ENCODE measurements at places on chromosomes 3 and 15.
A peak's percentile ranks its signal among the peaks of the same experiment; 100 is the strongest.

DNA sequence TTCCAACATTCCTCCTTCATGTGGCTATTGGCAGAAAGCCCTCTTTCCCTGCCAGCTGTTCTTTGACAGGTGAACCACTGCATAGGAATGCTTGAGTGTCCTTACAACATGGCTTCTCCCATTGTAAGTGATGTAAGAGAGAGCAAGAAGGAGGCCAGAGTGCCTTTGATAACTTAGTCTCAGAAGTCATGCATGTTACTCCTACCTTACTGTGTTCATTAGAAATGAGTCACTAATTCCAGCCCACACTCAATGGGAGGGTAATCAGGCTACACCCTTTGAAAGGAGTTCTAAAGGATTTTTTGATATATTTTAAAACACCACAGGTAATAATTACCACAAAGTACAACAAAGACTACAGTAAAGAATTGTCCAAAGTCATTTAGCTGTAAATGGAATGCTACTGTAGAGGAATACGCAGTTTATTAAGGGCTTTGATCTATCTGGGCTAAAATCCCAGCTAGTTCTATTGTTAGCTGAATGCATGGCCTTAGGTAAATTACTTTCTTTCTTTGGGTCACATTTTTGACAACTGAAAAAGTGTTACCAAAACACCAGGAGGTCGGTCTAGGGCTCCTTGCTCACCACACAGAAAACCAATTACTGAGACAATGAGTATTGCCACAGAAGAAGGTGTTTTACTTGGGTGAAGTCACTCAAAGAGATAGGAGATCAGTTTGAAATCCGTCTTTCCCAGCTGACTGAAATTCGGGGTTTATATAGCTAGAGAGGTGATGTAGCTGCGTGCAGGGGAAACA is 154.9 kb downstream of the GRM7 start:
- no peak for DNase-seq

DNA sequence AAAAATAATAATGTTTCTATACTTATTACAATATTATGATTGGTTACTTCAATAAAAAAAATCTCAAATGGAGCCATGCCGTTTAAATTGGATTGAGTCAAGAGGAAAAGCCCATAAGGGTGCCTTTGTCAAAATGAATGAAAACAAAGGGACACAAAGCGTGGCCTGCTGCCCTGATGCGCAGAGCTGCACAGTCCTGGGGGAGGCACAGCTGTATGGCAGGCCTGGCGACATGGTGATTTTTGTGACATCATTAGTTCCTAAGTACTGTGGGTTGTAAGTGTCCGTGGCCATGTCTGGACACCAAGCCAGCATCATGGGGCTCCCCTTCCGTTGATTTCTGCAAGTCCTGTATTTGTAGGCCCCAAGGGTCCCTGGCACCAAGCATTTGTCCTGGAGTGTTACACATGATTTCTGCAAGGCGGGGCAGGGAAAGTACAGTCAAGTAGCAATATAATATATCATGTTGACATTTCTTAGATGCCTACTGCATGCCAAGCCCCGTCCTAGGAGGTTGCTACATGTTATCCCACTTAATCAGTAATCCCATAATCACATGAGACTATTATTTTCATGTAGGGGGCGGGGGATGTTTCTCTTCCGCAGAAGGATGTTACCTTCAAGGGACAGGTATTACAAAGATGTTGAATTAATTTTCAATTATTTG is 59.7 kb downstream of the GHSR start:
- DNase-seq: no peak

DNA sequence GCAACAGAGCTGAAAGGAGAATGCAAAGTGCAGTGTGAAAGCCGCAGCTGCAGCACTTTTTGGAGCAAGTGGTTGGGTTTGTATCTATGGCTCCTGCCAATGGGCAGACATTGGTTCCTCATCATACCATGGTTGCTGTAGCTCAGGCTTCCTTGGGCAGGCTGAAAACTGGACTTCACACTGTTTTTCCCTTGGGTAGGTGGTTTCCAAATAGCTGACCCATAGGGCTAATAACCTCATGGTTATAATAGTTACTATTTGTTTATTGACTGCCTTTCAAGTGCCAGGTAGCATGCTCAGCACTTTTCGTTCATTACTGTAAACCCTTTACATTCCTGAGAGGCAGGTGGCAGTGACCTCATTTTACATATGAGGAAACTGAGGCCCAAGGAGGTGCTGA is 4.5 kb downstream of the CGNL1 start:
- DNase-seq: no peak

GRCh38 chr15:45023659-45024225 is 747 bp downstream of the SORD start:
- DNase-seq: no peak

- no peak for DNase-seq
Observed at GRCh38 chr15:90683371-90683770, 33.8 kb upstream of the BLM start.

GRCh38 chr3:129934234-129935123 is 40.0 kb upstream of the TRH start:
- DNase-seq: peak; percentile 8

DNA sequence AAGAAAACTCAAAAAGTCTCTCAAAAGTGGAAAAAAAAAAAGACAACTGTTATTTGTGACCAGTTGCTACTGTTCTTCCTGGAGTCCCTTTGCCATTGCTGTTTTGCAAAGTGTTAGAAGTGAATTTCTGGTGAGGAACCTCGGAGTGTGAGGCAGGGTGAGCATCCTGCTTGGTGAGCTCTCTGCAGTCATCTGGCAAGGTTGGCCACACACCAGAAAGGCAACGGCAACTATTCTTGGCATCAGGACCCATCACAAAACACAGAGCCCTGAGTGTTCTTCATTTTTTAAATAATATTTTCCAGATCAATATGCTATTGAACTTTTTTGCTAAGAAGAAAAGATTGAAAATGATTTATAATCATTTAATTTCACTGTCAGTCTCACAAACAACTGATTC is 60.7 kb downstream of the CGNL1 start:
- no peak for DNase-seq

DNA sequence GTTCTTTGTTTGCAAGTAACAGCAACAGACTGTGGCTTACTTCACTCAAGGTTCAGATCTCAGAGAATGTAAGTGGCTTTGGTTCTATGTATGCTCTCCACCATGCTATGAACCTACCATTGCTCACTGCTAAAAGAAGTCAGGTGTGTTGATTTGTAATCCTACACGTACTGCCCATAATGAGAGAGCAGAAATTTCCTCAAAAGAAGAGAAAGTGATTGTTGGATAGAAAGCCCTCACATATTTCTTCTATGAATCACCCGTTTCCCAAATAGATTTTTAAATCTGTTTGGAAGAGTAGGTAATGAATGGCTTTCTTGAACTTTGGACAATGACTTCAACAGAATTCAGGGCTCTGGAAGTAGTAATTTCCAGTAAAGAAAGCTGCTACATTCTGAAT is 565.4 kb downstream of the ROBO2 start:
- no peak for DNase-seq

DNA sequence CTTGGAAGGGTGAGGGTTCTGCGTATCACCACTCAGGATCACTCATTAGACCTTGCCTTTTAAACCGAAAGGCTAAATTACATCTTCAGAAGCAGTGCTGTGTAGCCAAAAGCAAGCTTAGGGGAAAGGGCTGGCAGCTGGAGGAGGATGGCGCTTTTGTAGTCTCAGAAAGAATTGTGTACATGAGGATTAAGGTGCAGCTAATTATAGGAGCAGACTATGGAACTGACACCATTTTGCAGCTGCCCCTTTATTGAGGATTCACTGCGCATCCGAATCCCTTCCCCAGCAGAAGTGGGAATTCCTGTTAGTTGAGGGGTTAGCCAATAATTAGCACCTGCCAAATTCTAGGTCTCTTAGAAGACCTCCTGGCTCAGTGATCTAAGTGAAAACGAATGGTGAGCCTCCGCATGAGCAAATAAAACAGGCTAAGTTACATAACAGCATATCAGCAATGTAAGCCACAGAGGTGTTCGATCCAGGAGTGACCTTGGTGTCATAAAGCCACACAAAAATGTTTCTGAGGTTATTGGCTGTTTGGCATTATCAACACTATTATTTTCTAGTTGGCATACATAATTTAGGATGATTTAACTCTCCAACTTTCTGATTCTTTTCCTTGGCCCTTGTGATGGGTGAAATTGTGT is 42.6 kb upstream of the SEMA6D start:
- DNase-seq: no peak
